Endodermal cell (in vitro differentiated cells): ENCODE measurements at places on chromosomes 11 and 22. TPM values are rescaled to one million over a fixed set of nuclear protein-coding genes. Genes with fewer than 3 reads are reported as not detected.
A peak's percentile ranks its signal among the peaks of the same experiment; 100 is the strongest.

The GSTT2B gene
- total RNA-seq = 3.7 and 6.0 TPM in 2 replicates

GRCh38 chr11:87002918-87003317, 34.8 kb upstream of the TMEM135 start:
- H3K27ac ChIP-seq = no peak overlapping the region
- H3K36me3 ChIP-seq = no peaks in the 10 kb centered on the region

- H3K4me1 ChIP-seq = no peaks in the 10 kb centered on the region
- H3K36me3 ChIP-seq = no peaks in the 10 kb centered on the region
- peak; percentile 33 for DNase-seq
- peaks cover 37% of the 10 kb centered on the region for H3K27me3 ChIP-seq
- H3K27ac ChIP-seq = no peak overlapping the region
- no peak overlapping the region for H3K4me3 ChIP-seq
Observed at GRCh38 chr22:46042786-46043185, 65.8 kb upstream of the WNT7B start.

DNA sequence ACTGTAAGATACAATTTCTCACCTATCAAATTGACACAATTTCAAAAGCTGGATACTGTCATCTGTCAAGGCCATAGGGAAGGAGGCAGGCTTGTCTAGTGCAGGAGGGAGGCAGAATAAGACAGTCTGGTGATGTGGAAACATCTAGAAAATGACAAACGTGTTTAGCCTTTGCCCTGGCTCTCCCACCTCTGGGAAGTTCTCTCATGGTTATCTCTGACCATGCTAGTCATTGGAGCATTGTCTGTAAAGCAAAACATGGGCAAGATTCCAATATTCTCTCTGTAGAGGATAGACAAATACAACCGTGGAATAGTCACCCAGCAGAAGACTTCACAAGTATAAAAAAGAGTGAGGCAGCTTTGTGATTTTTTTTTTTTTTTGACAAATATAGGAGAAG, 9.1 kb upstream of the SERHL2 start:
- no peak overlapping the region for H3K4me3 ChIP-seq
- H3K4me1 ChIP-seq = peaks cover 6% of the 10 kb centered on the region
- H3K36me3 ChIP-seq = no peaks in the 10 kb centered on the region
- H3K27me3 ChIP-seq = no peaks in the 10 kb centered on the region

- DNase-seq = no peak
- H3K27ac ChIP-seq = no peak overlapping the region
- H3K4me1 ChIP-seq = peaks cover 6% of the 10 kb centered on the region
- no peaks in the 10 kb centered on the region for H3K27me3 ChIP-seq
- H3K36me3 ChIP-seq = no peaks in the 10 kb centered on the region
Observed at GRCh38 chr11:12219757-12220156, 109.4 kb downstream of the MICAL2 start.

DNA sequence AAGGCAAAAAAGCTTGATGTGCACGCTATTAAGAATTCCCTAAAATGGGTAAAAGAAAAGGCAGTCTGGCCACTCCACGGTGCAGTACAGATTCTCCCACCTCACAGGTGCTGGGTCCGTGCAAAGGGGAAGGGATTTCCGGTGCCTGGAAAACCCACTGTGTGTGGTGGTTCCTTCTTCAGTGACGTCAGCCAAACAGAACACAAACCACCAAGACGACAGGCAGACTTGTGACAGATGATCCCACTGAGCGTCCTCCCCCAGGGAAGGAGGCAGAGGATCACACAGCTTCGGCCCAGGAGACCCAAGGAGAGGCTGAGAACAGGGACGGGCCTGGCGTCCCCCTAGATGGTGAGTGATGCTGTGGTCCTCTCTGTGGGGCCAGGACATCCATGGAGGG, 18.6 kb downstream of the PHF21B start:
- peaks cover 44% of the 10 kb centered on the region for H3K36me3 ChIP-seq
- no peak overlapping the region for H3K4me3 ChIP-seq
- DNase-seq = no peak
- H3K27ac ChIP-seq = no peak overlapping the region
- H3K4me1 ChIP-seq = peaks cover 15% of the 10 kb centered on the region

The MYBPC3 gene
- 0.07 TPM in 1 of 2 replicates, not detected in the other for total RNA-seq

The LRRC10B gene
- total RNA-seq = 0.11 and 0.36 TPM in 2 replicates

- H3K36me3 ChIP-seq = no peaks in the 10 kb centered on the region
- no peak for DNase-seq
- H3K27me3 ChIP-seq = no peaks in the 10 kb centered on the region
- H3K4me3 ChIP-seq = no peak overlapping the region
Observed at GRCh38 chr11:26323837-26324236, 8.1 kb upstream of the ANO3 start.

DNA sequence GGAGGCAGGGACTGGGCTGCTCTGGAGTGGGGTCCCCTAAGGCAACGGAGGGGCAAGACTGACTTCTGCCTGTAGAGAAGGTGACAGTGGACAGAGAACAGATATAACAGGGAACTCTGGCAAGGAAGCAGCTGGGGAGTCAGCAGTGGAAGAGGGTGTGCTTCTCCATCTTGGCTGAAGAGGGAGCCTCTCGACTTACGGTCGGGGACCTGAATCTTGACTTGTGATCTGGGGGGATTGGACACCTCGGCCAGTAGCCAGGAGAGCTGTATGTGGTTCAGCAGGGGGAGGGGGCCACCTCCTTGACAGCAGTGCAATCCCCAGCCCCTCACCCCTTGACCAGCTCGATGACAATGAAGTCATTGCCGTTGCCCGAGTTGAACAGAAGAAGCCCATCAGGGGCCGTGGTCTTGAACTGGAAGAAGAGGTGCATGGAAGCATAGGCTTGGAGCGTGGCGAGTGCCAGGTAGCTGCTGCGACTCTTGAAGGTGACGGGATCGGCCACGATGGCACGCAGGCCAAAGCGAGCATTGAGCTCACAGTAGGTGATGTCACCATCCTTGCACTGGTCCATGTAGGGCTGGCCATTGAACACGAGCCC, 60.0 kb downstream of the SLC22A12 start:
- no peak overlapping the region for H3K27ac ChIP-seq
- H3K27me3 ChIP-seq = peaks cover 5% of the 10 kb centered on the region
- H3K4me3 ChIP-seq = no peak overlapping the region
- no peaks in the 10 kb centered on the region for H3K36me3 ChIP-seq
- H3K4me1 ChIP-seq = peaks cover 1% of the 10 kb centered on the region
- DNase-seq = peak; percentile 75

The SNX32 gene
- 0.84 and 1.5 TPM in 2 replicates for total RNA-seq

DNA sequence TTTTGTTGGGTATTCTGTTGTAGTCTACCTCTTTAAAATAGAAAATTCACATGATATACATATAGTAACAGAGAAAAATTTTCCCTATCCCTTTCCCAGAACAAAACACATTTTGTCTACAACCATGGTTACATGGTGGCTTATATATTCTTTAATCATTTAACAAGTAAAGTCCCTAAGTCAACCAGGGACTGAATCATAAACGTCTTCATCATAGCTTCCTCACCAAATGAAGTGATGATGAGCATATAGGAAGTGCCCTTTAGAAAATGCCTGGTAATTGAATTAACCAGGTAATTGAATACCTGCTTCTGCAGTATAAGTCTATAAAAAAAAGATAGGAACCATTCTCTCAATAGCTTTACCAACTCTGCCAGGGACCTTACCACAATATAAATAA, 101.2 kb downstream of the APOL5 start:
- no peak overlapping the region for H3K27ac ChIP-seq
- DNase-seq = no peak
- H3K4me1 ChIP-seq = peaks cover 4% of the 10 kb centered on the region
- no peaks in the 10 kb centered on the region for H3K27me3 ChIP-seq
- H3K4me3 ChIP-seq = no peak overlapping the region

GRCh38 chr11:130846606-130847005, 69.7 kb downstream of the SNX19 start:
- no peaks in the 10 kb centered on the region for H3K4me1 ChIP-seq
- no peaks in the 10 kb centered on the region for H3K27me3 ChIP-seq
- H3K36me3 ChIP-seq = no peaks in the 10 kb centered on the region
- DNase-seq = no peak
- H3K27ac ChIP-seq = no peak overlapping the region
- no peak overlapping the region for H3K4me3 ChIP-seq

DNA sequence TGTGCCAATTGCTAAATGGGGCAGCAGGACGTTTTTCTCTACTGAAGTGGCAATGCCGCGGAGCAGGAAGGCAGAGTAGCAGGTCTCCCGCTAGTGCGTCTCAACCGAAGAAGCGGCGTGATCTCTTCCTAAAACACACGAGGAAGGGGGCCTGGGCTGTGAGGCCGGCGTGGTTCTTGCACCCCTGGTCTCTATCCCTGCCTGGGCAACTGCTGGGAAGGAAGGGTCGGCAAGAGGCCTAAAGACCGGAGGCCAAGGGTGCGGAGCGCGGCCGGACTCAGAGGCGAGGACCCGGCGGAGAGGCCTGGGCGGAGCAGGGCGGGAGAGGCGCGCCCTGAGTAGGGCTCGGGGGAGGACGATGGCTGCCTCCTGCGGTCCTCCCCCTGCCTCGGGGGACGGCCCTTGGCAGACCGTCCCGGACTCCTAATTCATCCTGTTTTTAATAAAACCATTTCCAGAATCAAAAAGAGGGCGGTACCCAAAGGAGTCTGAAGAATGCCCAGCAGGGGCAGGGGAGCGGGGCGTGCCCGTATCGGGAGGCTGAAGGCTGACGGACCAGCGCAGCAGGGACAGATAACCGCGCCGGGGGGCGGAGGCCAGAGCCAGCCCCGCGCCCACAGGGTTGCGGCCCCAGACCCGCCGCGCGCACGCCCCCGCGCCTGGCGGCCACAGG, 572 bp upstream of the APLP2 start:
- no peaks in the 10 kb centered on the region for H3K27me3 ChIP-seq
- peaks cover 4% of the 10 kb centered on the region for H3K4me1 ChIP-seq
- peak overlapping the region; percentile 78 for H3K4me3 ChIP-seq
